Mesenchymal stem cell (in vitro differentiated cells and primary cell): ENCODE measurements at places on chromosomes 3 and 15.

DNA sequence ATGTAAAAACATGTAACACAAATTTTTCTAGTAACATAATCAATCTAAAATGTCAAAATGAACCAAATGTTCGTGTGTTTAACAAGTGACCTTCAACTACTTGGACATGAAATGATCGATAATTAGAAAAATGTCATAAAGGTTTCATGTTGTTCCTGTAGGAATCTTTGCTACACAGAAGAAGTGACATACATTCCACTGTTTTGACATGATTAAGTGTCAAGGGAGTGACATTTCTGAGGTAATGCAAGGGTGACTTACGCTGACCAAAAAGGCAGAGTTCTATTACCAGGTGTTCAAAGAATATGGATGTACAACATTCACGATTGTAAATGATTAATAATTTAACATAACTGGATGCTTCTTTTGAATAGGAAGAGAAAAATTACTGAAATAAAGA lies 131.1 kb upstream of the ROBO1 start:
- no peak for DNase-seq

DNA sequence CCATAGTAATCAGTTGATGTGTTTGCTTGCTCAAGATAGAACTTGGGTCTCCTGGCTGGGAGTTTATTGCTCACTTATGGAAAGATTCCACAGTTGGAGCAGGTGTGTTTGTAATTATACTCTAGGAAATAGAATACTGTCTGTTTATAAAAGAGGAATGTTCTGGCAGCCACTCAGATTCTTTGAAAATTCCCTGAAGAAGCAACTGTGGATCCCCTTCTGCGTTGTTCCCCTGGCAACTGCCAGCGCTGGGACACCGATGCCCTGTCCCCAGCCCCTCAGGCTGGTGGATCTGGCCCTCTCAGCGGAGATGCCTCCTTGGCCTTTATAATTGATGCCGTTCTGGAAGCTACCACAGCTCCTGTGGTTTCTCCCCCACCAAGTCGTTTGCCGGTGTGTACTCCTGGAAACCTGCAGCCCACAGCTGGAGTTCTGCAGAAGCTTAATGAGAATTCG lies 225.9 kb downstream of the ITPR1 start:
- DNase-seq: peak; percentile 37

GRCh38 chr15:38695249-38696108 lies 130.9 kb upstream of the RASGRP1 start:
- peak; percentile 16 for DNase-seq

DNA sequence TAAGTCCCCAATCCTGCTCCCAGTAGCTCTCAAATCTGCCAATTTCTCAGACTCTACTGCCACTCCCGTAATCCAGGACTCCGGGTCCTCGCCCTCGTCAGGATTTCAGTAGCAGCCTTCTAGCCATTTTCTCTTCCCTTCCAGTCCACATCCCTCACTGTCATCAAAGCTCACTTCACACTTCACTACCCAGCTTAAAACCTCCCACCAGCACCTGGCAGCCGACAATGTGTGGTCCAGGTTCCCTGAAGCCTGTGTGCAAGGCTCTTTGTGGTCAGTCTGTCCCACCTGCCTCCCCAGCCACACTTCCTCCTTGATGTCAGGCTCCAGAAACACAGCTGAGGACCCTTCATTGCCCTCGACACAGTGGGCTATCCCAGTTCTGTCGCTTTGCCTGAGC lies 304.5 kb upstream of the ROPN1 start:
- DNase-seq: no peak

GRCh38 chr3:195794708-195795107 lies 17.0 kb downstream of the MUC4 start:
- no peak for DNase-seq

DNA sequence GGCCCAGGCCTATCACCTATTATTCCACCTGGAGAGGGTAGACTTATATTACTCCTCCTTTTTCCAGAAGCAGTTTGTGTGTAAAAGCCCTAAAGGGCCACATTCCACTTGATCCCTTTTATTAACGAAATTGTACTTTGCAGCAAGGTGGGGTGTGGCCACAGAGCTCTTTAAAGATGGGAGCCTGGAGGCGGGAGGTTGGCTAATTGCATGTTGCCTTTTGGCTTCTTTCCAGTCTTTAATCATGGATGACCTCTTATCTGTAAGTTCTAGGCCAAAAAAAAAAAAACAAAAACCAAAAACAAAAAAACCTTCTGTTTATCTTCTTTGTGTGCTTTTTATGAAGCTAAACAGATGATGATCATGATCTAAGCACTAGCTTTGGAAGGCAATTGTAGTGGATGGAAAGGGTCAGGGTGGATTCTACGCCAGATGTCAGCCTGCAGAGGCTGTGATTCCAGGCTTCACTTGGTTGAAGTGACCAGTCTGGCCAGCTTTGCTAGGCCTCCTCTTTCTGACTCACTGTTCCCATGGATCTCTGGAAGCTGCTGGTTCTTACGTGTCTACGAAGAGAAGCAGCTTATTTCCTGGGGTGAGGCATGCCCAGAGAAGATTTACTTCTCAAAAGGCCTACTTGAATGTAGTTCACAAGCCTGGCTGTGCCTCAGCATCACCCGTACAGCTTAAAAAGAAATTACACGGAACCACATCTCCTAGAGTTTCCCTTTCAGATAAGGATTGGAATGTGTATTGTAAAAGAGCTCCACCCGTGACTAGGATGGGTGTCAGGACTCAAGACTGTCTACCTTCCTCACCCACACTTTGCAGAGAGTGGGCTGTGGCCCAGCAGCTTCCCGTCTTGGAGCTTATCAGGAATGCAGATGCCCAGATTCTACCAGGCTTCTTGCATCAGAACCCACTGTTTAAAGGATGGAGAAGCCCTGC lies 330.9 kb upstream of the C2CD4B start:
- peak; percentile 97 for DNase-seq
